ENCODE measurements at places on chromosomes 5 and 9.
A peak's percentile ranks its signal among the peaks of the same experiment; 100 is the strongest.

- DNase-seq: no peak
Observed at GRCh38 chr5:65163698-65164097, 318.0 kb downstream of the ADAMTS6 start.

DNA sequence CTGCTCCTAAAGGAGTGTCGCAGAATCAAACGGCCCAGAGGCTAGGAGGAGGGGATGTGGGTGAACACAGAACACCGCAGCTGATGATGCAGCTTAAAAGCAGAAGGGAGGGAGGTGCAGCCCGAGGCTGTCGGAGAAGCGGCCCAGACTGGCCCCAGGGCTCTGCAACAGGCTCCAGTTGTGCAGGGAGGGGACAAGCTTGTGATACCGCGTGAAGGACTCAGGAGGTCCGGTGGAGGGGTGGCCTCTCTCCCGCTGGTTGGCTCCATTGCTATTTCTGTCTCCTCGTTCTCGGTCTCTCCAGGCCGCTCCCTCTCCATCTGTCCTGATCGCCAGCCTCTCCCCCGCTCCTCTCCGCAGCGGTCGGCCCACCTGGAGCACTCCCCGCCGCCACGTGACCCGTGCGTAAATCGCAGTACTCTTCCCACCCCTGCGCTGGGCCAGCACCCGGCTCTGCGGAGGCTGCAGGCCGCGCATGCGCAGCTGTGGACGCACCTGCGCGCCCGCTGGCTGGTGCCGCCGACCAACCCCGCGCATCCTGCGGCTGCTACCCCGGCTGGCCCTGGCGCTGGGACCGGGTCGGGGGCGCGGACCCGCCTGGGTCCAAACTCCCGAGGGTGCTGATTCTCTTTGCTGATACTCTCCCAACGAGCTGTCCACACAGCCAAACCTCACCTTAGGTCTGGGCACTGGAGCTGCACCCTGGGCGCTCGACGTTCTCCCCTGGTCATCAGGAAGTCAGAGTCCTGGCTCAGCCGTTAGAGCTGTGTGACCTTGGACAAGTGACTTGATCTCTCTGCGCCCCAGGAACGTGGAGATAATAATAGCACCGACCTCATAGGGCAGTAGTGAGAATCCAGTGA, 3.7 kb upstream of the STXBP1 start:
- peak; percentile 50 for DNase-seq

DNA sequence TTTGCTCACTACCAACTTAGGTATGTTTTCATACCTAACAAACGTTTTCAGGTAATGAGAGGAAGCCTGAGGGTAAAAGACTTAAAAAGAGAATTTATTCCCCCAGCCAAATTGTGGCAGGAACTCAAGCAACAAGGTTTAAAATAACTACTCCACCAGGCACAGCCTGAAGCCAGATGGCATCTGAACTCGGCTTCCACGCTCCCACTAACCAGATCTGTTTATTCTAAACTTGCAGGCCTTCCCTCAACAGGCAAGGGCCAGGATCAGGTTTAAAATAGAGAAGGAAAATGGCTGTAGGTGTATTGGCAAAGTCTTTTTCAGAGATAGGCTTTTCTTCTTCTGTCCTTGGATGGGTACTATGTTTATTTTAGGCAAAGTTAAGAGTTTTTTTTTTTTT, 89.4 kb downstream of the OTULIN start:
- no peak for DNase-seq

- no peak for DNase-seq
Observed at GRCh38 chr5:175680463-175680862, 22.6 kb downstream of the HRH2 start.

GRCh38 chr5:148904440-148904839, 78.0 kb downstream of the ADRB2 start:
- no peak for DNase-seq

GRCh38 chr9:120875954-120876841, 790 bp downstream of the PHF19 start:
- peak; percentile 95 for DNase-seq

DNA sequence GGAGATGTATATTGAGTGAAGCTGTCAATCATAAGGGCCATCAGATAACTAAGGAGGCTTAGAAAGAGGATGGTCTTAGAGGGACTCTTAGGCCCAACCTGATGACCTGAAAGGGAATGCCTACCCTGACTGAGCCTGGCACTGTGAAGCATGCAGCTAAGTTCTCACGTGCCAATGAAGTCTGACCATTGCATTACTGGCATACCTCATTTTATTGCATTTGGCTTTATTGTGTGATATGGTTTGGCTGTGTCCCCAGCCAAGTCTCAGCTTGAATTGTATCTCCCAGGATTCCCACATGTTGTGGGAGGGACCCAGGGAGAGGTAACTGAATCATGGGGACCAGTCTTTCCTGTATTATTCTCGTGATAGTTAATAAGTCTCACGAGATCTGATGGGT, 421.6 kb upstream of the SGCD start:
- DNase-seq: no peak

DNA sequence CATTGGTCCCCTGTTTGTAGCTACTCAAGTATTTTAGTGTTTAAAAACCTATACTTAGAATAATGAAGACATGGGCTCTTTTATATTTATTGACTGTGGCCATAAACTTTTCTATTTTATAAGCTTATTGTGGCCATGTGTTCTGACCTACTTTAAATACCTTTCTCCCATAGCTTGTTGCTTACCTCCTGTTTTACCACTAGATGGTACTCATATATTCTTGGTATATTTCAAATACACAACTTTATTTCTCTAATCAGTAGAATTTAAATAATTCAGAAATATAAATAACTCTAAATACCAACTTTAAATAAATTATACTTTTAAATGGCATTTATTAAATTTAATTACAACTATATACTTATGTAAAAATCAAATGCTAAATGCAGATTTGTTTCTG, 498.0 kb downstream of the PRDM9 start:
- no peak for DNase-seq

- DNase-seq: peak; percentile 86
Observed at GRCh38 chr9:93119953-93120845, 13.9 kb downstream of the NINJ1 start.

- DNase-seq: no peak
Observed at GRCh38 chr9:112764837-112765236, 14.3 kb downstream of the SNX30 start.

DNA sequence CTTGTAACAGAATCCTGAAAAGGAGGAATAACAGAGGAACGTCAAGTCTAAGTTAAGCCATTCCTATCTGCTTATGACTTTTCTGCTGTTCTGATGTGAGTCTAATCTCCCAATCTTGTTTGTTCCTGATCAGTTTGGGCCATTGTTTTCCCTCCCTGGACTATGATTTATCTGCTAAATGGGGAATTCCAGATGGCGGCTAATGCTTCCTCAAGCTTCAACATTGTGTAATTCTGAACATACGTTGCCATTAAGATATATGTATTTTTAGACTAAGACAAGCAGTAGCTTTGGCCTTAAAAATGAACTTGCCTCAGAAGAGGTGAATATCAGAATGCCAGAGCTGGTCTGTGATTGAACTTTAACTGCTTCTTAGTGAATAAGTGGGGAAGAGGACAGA, 142.7 kb downstream of the PRKACG start:
- no peak for DNase-seq

DNA sequence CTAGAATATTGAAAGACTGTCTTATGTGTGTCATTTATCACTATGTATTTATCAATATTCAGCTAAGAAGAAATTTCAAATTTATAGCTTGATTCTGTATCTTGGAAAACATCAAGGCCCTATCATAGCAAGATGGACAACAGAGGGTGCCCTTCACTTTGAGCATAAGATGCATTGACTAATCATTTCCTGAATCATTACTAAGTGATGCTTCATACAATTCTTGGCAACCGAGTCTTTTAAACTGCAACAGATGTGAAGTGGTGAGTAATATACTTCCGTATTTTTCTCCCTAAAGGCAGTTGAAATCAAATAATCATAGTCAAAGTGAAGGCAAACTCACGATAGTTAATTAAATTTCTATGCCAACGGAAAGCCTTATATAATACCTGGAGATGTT, 318.6 kb upstream of the RGMB start:
- DNase-seq: no peak

Data from erythroblast (primary cell).